ENCODE measurements at places on chromosomes 13 and 19.

DNA sequence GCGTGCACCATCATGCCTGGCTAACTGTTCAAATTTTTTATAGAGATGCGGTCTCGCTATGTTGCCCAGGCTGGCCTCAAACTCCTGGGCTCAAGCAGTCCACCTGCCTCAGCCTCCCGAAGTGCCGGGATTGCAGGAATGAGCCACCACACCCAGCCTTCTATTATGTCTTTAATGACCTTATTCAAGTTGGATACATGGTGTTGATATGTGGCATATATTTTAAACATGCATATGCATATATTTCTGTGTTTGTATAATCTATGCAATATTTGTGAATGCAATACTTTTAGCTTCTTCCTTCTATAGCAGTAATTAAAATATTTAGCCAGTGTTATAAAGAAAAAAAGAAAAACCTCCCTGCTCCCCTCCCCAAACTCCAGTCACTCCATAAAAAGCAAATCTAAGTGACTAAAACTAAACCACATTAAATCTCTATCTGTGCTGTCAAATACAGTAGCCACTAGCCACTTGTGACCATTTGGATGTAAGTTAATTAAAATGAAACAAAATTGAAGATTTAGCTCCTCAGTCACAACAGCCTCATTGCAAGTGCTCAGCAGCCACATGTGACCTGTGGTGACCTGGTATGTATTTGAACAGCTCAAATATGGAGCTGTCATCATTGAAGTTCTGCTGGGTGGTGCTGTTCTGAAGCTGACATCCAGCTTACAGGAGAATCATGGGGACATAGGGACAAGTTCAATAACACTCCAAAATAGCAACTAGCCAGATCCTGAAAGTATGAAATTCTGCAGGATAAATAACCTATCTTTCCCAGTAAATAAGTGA is 27.4 kb downstream of the FCGBP start:
- no peak for DNase-seq

DNA sequence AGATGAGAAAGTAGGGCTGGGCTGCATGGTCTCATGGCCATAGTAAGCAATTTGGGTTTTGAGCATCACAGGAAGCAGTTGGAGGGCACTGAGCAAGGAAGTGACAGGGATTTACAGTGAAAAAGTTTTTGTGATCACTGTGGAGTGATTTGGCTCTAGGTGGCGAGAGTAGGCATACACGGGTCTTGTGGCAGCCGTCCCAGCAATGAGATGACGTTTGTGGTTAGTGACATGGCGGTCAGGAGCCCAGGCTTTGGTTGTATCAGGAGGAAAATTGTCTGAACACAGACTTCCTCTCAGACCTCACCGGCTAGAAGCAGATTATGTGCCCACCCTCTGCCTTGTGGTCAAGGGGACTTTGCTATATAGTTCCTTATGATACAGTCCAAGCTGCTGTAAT is 3.3 kb downstream of the ZNF444 start:
- DNase-seq, result no peak

DNA sequence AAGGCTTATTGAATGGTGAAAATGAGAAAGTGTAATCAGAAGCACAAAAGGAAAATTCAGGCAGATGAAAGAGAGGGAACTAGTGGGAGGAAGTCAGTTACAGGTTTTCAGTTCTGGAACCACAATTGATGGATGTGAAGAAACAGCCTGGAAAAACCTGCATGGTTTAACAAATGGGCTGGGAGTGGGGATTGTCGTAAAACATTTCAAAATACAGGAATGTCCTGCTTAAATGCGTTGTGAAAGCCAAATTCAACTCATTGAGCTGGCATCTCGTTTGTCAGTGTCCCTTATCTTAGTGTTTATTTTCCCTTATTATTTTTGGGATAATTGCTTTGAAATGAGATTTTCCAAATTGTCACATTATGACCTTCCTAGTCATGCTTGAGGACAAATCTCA is 106.5 kb upstream of the RFC3 start:
- no peak for DNase-seq

GRCh38 chr13:40059540-40060232 is 404.2 kb downstream of the COG6 start:
- no peak for DNase-seq

DNA sequence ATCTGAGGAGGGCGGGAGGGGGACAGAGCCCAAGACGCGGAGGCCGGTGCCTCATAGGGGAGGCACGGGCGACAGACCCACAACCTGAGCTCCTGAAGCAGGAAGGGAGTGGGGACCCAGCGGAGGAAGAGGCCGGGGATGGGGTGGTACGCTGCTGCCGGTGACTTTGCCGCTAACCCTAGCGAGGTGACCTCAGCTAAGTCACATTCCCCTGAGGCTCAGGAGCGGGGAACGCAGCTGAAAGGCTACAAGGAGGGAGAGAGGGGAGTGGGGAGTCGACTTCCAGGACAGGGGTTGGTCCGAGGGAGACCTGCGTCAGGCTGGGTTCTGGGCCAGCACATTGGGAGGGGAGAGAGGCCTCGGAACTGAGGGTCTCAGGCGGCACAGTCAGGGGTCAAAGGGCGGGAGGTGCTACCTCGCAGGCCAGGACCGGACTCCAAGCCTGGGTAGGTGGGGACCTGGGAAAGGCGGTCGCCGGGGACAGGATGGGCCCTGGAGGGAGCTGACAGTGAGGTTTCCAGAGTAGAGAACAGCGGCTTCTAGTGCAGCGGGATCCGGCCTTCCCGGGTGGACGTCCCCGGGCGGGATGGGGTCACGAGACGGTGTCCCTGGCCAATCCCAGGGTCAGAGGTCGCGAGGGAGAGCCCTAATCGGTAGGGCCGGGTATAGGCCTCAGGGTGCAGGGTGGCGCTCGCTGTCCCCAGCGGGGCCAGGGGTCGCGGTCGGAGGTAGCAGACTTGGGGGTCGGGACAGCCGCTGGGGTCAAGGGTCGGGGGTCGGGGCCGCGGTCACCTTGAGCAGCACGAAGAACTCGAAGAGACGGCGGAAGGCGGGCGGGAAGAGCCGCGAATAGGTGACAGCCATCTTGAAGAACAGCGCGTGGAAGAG is 699 bp downstream of the TMEM259 start:
- peak; percentile 47 for DNase-seq

- no peak for DNase-seq
Observed at GRCh38 chr13:37539976-37540605, 58.5 kb downstream of the POSTN start.

DNA sequence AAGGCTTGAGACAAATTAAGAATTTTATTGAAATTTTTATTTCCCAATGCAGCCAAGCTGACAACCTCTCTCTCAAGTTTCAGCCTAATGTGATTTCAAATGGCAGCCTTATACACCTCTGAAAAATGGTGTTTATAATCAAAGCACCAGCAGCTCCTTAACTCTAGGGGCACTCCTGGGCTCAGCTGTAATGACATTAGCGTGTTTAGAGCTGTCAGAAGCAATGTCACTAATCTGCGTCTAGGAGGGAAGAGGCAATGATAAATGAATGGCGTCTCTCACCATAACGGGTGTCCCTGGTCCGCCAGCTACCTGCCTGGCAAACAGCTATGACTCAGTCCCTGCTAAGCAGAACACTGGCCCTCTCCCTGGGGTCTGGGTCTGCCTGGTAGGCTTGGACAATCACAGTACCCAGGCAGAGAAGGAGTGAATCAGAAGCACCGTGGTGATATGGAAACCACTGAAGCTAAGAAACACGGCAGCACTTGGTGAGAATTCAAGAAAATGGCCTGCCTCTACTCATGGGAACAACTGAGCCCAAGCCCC is 131.8 kb upstream of the VSTM2B start:
- DNase-seq, result no peak

DNA sequence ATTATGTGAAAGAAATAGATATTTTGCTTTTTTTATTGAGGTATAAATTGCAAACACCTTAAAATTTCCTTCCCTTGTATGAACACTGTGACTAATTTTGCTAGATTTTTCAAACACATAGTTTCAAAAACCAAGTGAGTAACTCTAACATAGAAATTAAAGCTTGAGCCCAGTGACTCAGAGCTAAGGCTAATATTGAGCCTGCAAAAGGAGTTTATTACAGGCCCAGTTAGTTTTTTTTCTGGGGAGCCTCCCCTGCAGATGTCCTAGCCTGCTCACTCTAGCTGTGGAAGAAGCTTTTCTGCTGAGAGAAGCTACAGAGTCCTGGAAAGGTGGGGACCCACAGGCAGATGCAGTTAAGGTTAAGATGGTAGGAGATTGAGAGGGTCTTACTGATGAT is 3.4 kb downstream of the ZNF430 start:
- DNase-seq, result no peak

- peak; percentile 82 for DNase-seq
Observed at GRCh38 chr19:3721131-3721886, 13.1 kb downstream of the TJP3 start.

- peak; percentile 63 for DNase-seq
Observed at GRCh38 chr13:50893211-50893852, 16.3 kb upstream of the RNASEH2B start.

DNA sequence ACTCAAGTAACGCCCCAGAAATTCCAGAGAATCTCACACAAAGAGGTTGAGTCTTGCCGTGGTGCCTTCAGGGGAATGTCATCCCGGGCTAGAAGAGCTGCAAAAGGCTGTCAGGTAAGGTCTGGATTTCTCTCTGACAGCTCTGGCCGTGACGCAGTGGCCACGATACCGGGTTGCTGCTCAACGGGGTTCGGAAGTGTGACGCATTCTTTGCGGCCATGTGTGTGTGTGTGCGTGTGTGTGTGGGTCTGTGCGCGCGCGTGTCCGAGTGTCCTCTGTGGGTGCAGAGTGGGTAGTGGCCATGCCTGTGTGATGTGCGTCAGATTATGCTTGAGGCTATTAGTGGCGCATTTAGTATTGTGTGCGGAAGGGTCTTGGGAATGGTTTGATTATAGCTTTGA is 306 bp downstream of the ZNF540 start:
- peak; percentile 59 for DNase-seq

- DNase-seq, result no peak
Observed at GRCh38 chr19:49705919-49706318, 15.0 kb downstream of the CPT1C start.

DNA sequence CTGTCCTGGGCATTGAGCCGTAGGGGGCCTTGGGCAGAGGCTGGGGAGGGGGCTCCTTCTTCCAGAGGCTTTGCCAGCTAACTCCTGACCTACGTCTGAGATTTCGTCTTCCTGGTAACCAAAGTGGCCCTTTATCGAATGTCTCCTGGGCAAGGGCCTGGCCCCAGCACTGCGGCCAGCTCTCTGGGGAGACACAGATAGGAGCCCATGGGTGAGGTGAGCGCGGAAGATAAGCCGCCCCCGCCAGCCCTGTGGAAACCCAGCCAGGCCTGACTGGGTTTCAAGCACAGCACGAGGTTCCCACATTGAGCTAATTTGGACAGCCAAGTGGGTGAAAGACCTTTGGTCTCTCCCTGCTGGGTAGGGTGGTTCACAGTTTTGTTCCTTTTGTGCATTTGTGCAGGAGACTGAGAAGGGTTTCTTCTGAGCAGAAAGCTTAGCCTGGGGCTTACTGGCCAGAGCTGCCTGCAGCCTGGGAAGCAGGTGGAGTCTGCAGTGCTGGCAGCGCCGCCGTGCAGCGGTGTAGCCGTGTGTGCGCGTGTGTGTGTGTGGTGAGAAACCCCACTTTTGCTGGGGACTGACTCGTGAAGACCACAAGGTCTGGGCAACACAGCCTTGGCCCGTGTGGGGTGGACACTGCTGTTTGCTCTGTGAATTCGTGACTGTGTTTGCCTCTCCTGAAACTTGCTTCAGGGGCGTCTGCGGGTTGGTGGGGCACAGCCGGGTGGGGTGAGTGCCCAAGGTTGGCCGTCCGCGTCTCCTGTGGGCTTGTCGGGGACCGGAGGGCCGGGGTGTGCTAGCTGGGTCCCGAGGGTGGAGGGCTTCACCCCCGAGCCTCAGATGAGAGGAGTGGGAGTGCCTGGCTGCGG is 2.5 kb downstream of the BSG start:
- DNase-seq, result no peak

GRCh38 chr19:11457115-11457514 is 21.7 kb downstream of the PRKCSH start:
- no peak for DNase-seq

- DNase-seq, result no peak
Observed at GRCh38 chr13:113573065-113573464, 11.5 kb upstream of the TFDP1 start.

- DNase-seq, result no peak
Observed at GRCh38 chr19:35738887-35739229, 3.4 kb downstream of the IGFLR1 start.

GRCh38 chr19:1857648-1858326 is 5.6 kb downstream of the KLF16 start:
- no peak for DNase-seq

- DNase-seq, result no peak
Observed at GRCh38 chr13:99282264-99283231, 24.4 kb upstream of the GPR18 start.

GRCh38 chr13:106738186-106738678 is 170.3 kb upstream of the ARGLU1 start:
- DNase-seq, result no peak

- DNase-seq, result peak; percentile 76
Observed at GRCh38 chr19:40612831-40613689, 11.9 kb downstream of the LTBP4 start.

GRCh38 chr13:86946734-86947133 is 724.4 kb upstream of the SLITRK5 start:
- DNase-seq, result no peak

- DNase-seq, result no peak
Observed at GRCh38 chr13:48773531-48774275, 120.0 kb downstream of the CYSLTR2 start.

DNA sequence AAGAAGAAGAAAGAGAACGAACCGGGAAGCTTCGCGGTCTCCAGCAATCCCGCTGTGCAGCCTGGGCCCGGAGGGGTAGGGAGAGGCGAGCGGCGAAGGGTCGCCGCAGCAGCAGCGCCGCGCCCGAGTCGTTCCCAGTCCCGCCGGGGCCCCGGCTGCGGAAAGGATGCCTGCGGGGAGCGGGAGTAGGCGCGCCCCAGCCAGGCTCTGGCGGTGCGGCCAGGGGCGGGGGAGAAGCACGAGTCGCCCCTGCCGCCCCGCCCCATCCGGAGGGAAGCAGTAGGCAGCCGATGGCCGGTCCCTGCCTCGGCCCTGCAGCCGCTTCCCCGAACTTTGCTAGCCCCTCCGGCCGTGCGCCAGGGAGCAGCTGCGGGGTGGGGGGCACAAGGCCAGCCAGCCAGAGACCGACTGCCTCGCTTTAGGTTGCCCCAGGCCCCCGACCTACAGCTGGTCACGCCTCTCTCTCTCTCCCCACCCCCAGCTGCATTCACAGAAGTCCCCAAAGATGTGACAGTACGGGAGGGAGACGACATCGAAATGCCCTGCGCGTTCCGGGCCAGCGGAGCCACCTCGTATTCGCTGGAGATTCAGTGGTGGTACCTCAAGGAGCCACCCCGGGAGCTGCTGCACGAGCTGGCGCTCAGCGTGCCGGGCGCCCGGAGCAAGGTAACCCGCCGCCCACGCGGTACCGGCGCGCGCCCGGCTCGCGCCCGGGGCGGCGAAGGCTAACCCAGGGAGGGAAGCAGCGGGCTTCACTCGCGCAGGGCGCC is 1.1 kb downstream of the VSTM2B start:
- no peak for DNase-seq

DNA sequence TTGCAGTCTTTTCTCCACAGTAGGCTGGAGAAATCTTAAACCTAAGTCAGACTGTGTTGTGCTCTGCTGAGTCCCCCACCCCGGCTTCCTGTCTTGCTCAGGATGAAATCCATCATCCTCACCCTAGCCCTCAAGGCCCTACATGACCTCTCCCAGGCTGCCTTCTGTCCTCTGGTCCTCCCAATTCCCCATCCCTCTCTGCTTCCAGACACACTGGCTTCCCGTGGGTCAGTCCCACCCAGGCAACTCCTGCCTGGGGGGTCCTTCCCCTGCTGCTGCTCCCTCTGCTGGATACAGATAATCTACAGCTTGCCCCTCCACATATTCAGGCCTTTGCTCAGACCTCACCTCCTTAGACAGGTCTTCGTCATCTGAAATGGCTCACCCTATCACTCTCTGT is 18.4 kb upstream of the CBY2 start:
- no peak for DNase-seq

GRCh38 chr19:47641891-47642485 is 33.1 kb downstream of the BICRA start:
- no peak for DNase-seq
